Stimulated activated CD4-positive, alpha-beta T cell treated with anti-CD3 and anti-CD28 coated beads, Interleukin-2, amount 100 ng/mL, for 4 hours (primary cell): ENCODE measurements at places on chromosomes 3 and 15.

DNA sequence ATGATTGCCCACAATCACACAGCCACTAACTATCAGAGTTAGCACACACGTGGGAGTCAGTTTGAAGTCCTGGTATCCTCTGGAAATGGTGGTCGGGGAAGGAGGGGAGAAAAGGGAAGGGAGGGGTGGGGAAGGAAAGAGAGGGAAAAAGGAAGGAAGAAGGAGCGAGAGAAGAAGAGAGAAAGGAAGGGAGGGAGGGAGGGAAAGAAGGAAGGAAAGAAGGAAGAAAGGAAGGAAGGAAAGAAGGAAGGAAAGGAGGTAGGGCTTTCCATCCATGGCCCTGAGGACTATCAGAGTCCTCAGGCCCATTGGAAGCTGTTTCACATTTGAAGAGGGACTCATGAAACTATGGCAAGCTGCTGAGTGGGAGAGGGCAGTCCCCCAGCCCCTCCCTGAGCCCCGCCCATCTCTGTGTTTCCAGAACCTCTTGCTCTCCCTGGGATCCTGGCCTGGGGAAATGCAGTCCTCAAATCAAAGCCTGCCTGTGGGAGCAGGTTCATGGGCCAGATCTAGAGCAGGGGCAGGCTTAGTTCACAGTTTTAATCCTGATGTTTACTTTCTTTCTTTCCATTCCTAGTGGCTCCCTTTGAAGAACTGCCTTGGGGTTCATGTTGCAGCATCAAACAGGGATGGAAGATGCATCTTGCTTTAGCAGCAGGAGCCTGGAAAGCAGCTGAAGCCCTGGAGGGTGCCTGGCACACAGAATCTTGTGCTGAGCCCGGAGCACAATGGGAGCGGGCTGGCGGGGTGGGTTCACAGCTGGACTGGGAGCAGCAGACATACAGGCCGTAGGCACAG is 66.1 kb upstream of the GLCE start:
- DNase-seq, result no peak

DNA sequence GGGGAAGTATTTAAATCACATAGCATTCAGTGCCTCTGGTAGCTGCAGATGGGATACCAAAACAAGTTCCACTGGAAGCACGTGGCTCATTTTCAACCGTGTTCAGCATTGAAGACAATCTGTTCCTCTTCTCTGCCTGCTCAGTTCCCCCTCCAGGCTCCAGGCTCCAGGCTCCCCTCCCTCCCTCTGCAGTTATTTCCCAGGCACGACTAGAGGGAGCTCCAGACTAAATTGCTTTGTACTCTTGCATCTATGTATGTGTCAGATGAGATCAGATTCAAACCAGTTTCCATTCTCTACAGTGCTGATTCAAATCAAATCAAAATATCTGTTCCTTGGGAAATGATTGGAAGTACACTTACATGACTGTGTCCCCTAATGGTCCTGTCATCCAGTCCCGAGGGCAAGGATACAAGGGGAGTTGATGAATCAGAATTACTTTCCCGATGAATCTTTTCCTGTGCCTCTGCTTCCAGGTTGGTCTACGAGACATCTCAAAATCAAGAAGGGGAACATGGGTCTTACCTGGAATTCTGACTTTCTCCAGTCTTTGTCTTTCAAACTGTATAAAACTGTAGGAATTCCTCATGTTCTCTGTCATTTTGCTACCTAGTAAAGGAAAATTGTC is 600.5 kb downstream of the EDEM1 start:
- DNase-seq, result no peak

- no peak for DNase-seq
Measured at GRCh38 chr3:104005815-104006214, 1360.9 kb upstream of the ALCAM start.

DNA sequence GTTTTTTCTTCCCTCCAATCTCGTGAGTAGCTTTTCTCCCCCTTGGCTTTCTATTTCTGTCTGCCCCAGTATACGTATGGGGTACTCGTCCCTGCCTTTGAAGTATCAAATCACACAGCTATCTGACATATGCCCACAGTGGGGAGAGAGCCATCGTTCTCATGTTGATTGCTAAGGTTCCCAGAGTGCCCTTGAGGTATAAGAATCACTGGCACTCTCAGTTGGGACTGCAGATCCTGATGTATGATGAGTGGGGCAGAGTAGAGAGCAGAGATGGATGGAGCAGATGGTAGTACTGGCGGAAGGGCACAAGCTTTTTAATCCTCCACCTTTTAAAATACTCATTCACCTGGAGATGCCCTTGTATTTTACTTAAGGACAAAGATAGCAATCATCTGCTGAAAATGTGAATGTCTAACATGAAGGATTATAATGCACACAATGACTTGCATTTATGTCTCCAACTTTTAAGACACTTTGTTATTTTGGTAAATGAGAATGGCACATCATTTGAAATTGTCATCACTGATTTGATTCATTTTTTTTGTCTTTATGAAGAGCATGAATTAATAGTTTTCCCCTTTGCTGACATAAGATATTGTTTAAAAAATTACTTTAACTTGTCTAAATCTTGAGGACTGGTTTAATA is 239.6 kb downstream of the NR1D2 start:
- DNase-seq, result no peak

DNA sequence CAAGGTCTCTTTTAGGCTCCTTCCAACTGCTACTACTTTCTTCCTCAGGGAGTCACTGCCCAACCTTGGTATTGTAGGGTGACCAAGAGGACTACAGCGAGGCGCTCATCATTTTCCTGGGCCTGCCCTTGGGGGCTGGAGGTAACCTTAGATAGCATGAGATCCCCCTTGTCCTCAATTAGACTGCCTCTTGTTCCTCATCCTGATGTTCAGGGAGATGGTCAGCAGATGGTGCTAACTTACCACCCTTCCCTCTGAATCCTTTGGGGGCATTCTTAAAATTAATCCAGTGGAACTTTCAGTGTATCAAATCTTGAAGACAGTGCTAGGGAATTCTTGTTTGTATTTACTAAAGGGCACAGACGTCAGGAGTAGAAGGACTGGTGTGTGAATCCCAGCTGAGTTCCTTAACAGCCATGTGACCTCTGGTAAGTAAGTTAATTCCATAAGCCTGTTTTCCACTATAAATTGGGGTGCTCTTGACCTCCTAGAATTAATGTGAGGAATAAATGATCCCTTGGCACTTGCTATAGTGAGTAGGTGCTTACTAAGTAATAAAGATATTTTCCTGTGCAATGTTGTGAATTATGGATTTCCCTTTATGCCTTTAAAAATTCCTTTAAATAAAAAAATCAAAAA is 4.1 kb upstream of the CLPX start:
- DNase-seq, result no peak

- DNase-seq, result peak; percentile 82
Measured at GRCh38 chr3:197749601-197750395, at the start of gene FYTTD1. FYTTD1 (plus strand) TSS chr3:197749883; CDS start chr3:197749972, 89 bp downstream.

DNA sequence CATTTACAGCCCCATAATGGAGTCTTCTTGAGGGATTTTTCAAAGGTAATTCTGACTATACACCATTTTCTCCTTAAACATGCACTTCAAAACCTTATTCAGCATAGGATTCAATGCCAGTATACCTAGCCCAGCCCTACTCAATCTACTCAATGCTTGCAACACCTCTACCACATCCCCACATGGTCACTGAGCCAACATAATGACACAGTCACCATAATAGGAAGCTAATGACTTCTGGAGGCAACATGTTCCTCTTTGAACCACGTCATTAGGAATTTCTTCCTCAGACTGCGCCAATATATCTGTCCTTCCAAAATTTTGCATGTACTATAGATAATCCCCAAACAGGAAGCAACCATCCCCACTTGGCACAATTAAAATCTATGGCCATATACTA is 153.9 kb upstream of the SETMAR start:
- DNase-seq, result no peak

DNA sequence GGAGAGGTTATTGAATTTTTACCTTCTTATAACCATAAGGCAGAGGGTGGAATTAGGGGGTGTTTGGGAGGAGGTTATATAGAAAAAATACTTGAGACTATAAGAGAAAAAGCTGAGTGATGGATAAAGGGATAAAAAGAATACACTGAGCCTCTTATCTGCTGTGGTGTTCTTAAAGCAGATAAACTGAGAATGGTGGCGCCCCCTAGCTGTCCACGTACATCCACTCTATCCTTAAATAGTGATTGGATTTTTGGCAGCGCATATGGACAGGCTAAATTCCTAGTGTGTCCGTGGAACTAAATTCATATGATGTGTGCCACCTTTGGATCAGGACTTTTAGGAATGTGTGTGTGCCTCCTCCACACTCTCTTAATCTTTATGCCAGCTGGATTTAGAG is 121.1 kb downstream of the OXSM start:
- DNase-seq, result peak; percentile 14

DNA sequence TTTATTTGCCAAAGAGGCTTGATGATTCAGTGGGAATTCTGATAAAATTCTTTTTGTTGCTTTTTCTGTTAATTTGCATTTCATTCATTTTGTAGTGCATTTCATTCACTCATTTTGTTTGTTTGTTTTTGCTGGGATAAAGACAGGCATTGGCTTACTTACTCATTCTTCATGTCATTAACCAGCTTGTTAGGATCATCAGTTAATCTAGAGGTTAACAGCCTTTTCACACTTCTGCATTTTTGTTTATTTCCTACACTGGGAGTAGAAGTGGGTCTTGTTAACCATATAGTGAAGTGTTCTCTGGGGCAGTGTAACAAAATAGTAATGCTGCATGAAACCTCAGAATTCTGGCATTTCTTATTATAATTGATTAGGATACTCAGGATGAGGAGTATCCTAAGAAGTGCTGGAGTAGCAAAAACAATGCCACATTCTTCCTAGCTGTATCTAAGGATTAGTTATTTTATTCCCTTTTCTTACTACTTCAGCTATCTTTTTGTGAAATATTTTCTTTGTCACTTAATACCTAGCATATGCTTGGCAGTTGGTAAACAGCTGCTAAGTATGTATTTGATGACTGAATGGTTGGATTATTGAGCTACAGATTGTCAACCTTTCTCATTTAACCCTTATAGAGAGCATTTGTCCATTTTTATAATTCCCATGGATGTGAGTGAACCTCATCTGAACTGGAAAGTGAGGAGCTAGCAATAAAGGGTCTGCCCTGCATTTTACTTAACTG is 135.7 kb upstream of the LRRFIP2 start:
- no peak for DNase-seq

DNA sequence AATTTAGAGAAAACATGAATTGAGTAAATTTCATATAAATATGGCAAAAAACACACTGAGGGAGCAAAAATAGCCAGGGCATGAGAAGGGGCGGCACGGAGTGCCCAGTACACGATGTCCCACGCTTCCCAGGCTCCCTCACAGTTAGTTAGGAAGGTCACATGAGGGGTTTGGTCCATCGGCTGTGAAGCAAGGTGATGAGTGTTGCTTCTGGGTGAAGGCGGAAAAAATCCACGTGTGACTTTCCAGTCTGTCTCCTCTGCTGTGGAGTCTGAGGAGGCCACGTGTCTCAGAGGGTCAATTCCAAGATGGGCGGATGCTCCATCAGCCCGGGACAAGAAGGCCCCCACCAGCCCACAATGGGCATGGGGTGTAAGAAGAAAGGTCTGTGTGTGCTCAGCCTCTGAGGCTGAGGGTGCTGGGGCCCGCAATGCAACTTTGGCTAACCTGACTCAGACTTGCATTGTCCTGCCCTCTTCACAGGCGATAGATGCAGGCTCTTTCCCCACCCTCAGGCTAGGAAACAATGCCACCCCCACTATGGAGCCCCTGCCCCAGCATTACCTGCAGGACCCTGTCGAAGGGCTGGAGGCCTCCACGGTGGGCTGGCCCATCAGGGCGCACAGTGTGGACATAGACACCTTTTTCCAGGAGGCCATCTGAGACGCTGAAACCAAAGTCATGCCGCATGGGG is 45.7 kb downstream of the GRIP2 start:
- DNase-seq, result no peak

DNA sequence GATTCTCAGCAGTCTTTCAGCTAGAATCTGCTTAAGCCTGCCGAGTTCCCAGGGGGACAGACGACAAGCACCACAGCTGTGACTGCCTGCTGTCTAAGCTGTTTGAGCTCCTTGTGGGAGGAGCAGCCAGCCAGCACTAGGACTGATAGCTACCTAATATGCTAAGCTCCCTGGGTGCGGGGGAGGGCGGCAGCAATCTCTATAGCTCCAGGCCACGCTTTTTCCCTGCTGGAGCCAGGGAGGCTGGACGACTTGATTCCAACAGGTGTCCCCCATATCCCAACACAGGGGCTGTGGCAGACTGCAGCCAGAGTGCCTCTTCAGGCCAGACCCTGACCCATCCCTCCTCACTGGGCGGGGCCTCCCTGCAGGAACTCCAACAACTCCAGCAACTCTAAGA is 134.1 kb upstream of the ARPP21 start:
- no peak for DNase-seq

DNA sequence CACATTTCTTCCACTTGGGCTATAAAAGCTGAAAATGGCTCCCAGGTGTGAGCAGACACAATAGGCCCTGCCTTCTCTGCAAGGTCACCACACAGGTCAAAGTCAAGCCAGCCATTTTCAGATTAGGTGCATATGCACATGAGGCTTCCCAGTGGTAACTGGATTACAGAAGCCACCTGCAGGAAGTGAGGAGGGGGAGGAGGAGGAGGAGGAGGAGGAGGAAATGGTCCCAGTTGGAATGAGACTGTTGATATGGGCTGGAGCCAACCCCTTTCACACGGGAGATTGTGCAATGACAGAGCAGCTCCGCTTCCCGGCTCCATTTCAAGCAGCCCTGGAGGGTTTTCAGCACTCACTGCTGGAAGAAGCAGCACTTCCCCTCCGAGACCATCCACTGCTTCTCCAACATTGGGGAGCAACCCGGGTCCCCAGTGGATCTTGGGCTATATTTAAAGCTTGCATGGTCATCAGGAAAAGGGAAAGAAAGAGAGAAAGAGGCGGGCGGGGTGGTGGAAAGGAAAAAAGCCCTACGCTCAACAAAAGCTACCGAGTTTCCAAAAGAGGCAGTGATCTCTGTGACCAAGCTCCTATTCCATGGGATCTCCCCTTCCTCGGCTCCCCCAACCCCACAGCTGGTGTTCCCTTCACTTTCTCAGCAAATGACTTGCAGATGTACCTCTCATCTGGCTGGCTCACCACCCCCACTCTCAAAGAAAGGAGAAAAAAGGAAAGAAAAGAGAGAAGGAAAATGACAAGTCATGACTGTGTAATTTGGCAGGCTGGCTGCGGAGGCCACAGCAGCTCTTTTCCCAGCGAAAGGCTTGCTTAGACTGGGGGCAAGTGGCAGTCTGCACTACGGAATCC is 58.3 kb downstream of the LRIG1 start:
- DNase-seq, result no peak

- DNase-seq, result no peak
Measured at GRCh38 chr3:54771050-54771449, 156.8 kb downstream of the LRTM1 start.

GRCh38 chr15:68518046-68518445 is 60.7 kb upstream of the CORO2B start:
- DNase-seq, result no peak

DNA sequence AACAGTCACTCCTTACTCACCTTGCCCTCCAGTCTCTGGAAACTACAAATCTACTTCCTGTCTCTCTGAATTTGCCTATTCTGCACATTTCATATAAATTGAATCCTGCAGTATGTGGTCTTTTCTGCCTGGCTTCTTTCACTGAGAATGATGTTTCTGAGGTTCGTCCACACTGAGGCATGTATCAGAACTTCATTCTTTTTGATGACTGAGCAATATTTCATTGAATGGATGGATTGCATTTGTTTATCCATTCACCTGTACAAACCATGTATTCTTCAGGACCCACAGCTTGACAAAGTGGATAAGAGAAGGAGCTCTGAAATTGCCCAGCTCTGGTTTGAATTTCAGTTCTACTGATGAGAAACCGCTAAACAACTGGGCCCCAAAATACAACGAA is 118.9 kb upstream of the ARRDC4 start:
- no peak for DNase-seq

GRCh38 chr3:61134532-61134931 is 116.7 kb downstream of the FHIT start:
- no peak for DNase-seq
